Cardiac fibroblast (primary cell): ENCODE measurements at places on chromosomes 7 and 10.

- no peak for DNase-seq
Measured at GRCh38 chr7:140053812-140054539, 8.8 kb downstream of the PARP12 start.

- DNase-seq: peak; percentile 78
Measured at GRCh38 chr10:47311932-47312662, 10.2 kb upstream of the GDF2 start.

DNA sequence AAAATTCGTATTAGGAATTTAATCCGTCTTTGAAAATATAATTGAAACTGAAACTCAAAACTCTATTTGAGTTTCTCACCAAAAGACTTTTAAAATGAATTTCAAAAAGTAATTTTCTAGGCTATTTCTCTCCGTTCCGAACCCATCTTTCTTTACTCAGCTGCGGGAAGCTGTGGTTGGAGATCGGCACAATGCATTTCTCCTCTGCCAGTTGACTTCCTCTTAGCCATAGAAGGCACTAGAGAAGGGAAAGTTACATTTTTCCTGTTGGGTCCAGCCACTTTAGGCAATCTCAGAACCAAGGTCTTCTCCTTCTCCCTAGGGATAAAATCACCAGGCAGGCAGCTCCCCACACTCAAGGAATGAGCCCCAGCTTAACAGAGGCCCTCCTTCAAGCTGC, 133.6 kb upstream of the COL1A2 start:
- no peak for DNase-seq

DNA sequence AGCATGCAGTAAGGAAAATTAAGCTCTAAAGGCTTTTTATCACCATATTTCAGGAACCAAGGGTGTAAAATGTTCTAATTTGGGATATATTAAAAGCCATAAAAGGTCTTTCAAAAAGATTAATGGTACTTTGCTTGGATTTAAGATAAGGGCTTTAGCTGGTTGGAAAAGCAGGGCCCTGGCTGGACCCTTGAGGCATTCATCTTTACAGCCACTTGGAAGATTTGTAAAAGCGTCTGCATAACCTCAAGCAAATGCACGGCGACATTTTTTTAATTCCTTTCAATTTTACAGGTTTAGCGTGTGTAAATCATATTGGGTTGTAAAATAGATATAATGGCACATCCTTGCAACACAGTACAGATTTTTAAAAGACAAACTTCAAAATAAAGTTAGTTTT, 27.2 kb downstream of the FAM204A start:
- DNase-seq: no peak

- DNase-seq: no peak
Measured at GRCh38 chr7:98534493-98534892, 82.6 kb upstream of the NPTX2 start.

GRCh38 chr10:92486637-92487036, 87.3 kb downstream of the IDE start:
- DNase-seq: no peak

DNA sequence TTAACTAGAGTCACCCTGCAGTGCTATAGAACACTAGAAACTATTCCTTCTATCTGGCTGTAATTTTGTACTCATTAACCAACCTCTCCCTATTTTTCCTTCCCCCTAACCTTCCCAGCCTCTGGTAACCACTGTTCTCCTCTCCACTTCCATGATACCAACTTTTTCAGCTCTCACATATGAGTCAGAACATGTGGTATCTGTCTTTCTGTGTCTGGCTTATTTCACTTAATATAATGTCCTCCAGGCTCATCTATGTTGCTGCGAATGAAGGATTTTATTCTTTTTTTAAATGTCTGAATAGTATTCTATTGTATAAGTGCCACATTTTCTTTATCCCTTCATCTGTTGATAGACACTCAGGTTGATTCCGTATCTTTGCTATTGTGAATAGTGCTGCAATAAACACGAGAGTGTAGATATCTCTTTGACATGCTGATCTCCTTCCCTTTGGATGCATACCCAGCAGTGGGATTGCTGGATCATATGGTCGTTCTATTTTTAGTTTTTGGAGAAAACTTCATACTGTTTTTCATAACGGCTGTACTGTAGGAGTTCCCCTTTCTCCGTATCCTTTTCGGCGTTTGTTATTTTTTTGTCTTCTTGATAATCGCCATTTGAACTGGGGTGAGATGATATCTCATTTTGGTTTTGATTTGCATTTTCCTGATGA, 101.4 kb downstream of the FAM107B start:
- no peak for DNase-seq

DNA sequence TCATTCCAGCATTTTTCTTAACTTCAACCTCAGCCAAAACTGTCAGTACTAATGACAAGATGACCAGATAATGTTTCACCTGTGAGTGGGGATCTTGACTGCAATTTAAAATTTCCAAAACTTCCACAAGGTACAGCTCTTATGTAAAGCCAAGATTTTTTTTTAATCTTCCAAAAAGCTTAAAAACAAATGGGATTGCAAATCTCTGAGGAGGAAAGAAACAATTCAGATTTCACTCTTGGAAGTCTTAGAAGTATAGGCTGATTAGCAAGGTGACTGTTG, 90.2 kb downstream of the AGMO start:
- no peak for DNase-seq
